ENCODE measurements at places on chromosomes 7 and 10.

DNA sequence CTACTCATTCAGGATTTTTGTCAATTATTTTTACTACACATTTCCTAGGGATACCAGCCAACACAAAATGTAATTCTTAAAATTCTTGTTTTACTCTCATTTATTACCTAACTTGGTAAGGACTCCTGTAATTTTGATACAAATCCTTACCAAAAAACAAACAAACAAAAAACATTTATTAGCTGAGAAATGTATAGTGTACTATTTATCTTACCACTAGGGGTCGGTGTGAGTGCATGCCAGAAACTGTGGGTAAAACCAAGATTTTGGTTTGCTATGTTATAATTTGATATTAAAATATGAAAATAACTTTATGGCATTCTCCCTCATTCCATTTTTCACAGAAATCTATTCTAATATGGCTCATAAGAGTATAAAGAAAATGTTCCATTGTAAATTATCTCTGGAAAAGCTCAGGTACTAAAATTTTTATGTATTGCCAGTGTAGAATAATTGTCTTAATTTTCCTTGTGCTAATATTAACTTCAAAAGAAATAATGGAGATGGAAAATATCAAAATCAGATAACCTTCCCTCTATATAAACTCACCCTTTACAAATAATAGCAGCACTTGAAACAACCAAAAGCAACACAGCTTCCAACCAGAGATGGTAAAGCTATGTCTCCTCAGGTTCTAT lies 290.8 kb upstream of the PCDH15 start:
- no peaks in the 10 kb centered on the region for H3K4me1 ChIP-seq
- H3K27ac ChIP-seq = no peak overlapping the region
- DNase-seq = no peak
- H3K4me3 ChIP-seq = no peak overlapping the region

GRCh38 chr10:9792181-9792580 lies 1225.5 kb upstream of the CELF2 start:
- no peaks in the 10 kb centered on the region for H3K36me3 ChIP-seq
- no peak for DNase-seq
- H3K4me1 ChIP-seq = no peaks in the 10 kb centered on the region
- H3K4me3 ChIP-seq = no peak overlapping the region
- no peaks in the 10 kb centered on the region for H3K27me3 ChIP-seq
- H3K27ac ChIP-seq = no peak overlapping the region

GRCh38 chr10:25561758-25562157 lies 372.3 kb upstream of the MYO3A start:
- H3K27me3 ChIP-seq = no peaks in the 10 kb centered on the region
- no peak overlapping the region for H3K4me3 ChIP-seq
- no peak overlapping the region for H3K27ac ChIP-seq
- no peaks in the 10 kb centered on the region for H3K4me1 ChIP-seq
- no peak for DNase-seq

GRCh38 chr7:100891568-100892247 lies 2.2 kb upstream of the UFSP1 start:
- H3K4me1 ChIP-seq = peaks cover 66% of the 10 kb centered on the region
- H3K27me3 ChIP-seq = peaks cover 55% of the 10 kb centered on the region
- no peak overlapping the region for H3K27ac ChIP-seq
- no peak overlapping the region for H3K4me3 ChIP-seq
- DNase-seq = no peak

GRCh38 chr7:146116521-146117222 lies at the start of gene CNTNAP2:
CNTNAP2 (plus strand) TSS chr7:146116801; CDS start chr7:146116877, 76 bp downstream.
- DNase-seq = no peak
- no peak within 1 kb of the TSS for H3K4me3 ChIP-seq
- H3K36me3 ChIP-seq = no peaks in the 10 kb centered on the region
- peaks cover 6% of the 10 kb centered on the region for H3K4me1 ChIP-seq
- no peak within 1 kb of the TSS for H3K27ac ChIP-seq

DNA sequence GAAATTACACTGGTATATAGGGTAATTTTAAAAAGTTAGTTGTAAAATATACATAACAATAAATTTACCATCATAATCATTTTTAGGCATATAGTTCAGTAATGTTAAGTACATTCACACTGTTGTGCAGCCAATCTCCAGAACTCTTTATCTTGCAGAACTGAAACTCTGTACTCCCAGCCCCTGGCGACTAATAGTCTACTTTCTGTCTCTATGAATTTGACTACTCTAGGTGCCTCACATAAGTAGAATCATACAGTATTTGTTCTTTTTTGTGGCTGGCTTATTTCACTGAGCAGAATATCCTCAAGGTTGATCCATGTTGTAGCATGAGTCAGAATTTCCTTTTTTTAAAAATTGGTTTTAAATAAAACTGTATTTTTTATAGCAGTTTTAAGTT lies 41.4 kb downstream of the NRF1 start:
- no peak overlapping the region for H3K27ac ChIP-seq
- no peak for DNase-seq
- no peak overlapping the region for H3K4me3 ChIP-seq
- peaks cover 15% of the 10 kb centered on the region for H3K36me3 ChIP-seq

DNA sequence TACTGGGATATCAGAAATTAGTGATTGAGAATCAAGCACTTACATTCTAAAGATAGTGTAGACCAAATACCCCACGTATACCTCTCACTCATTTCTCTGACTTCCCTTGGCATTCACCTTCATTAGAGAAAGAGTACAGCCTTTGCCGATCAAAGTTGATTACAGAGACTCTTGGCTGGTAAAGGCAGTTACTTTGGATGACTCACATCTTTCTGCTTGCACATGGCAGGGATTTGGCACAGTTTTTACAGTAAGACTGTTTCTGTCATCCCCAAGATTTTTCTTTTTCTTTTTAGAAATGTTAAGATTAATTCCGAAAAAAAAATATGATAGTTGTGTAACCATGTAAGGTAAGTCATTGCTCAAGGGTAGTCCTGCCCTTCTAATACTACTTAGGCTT lies 143.0 kb downstream of the TSPAN12 start:
- no peak for DNase-seq
- no peaks in the 10 kb centered on the region for H3K4me1 ChIP-seq
- H3K4me3 ChIP-seq = no peak overlapping the region
- H3K27ac ChIP-seq = no peak overlapping the region

GRCh38 chr7:142590830-142591457 lies 158.3 kb upstream of the PRSS1 start:
- no peaks in the 10 kb centered on the region for H3K27me3 ChIP-seq
- no peak overlapping the region for H3K27ac ChIP-seq
- H3K4me1 ChIP-seq = peaks cover 2% of the 10 kb centered on the region
- DNase-seq = no peak
- H3K36me3 ChIP-seq = no peaks in the 10 kb centered on the region
- H3K4me3 ChIP-seq = no peak overlapping the region

DNA sequence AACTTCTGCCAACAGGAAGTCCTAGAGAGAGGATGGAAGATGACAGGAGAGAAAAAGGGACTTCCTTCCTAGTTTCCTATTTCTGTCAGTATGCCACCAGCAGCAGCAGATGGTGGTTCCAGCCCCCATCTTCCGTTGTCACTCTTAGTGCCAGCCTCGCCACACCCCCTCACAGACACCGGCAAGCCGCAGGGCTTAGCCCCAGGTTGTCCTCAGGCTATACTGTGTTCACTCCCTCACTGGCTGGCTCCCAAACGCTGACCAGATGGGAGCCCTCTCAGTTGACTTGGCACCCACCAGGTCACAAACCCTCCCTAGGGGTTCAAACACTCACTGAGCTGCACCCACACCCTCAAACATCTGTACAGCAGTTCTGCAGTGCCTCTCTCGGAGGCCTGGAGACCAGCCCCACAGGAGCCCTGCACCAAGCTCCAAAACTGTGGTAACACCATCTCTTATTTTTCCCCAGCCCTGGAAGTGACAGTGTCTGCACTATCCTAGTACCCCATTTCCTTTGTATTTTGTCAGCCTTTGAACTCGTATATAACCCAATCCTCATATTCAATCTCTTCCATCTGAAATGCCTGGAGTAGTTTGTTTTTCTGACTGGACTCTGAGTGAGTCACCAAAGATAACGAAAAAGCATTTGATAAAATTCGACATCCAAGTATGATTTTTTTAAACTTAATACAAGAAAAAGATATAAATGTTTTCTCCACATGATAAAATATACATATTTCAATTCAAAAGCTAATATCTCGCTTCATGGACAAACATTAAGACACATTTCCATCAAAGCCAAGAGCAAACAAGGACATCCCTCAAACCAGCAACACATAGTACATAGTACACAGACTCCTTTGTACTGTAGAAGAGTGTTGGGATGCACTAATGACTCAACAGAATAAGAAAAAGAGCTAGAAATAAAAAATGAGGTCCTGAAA lies 34.5 kb downstream of the SMURF1 start:
- no peak overlapping the region for H3K4me3 ChIP-seq
- peaks cover 16% of the 10 kb centered on the region for H3K4me1 ChIP-seq
- DNase-seq = peak; percentile 6
- no peak overlapping the region for H3K27ac ChIP-seq
- no peaks in the 10 kb centered on the region for H3K27me3 ChIP-seq

DNA sequence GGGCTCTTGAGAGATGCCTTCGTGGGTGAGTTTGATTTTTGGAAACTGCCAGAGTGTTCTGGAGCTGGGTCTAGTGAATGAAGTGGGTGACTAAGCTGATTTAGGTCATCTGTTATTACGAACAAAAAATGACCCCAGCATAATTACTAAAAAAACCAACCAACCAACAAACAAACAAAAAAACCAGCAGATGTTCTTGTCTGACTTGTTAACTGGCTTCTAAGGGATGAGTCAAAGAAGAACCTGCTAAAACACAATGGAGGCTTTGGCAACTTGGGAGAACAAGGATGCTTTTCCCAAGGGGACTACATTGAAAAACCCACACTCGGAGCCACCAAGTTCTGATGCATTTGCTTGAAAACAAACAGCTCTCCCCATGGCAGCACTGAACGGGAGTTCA lies 11.5 kb downstream of the TACR2 start:
- peaks cover 21% of the 10 kb centered on the region for H3K4me1 ChIP-seq
- peaks cover 35% of the 10 kb centered on the region for H3K36me3 ChIP-seq
- no peak for DNase-seq
- no peak overlapping the region for H3K27ac ChIP-seq

GRCh38 chr10:49649936-49650723 lies 29.3 kb upstream of the C10orf53 start:
- peaks cover 4% of the 10 kb centered on the region for H3K4me1 ChIP-seq
- DNase-seq = no peak
- no peak overlapping the region for H3K27ac ChIP-seq

- no peaks in the 10 kb centered on the region for H3K27me3 ChIP-seq
- H3K36me3 ChIP-seq = no peaks in the 10 kb centered on the region
Measured at GRCh38 chr7:155893664-155894063, 81.4 kb upstream of the SHH start.

- no peak for DNase-seq
- H3K4me1 ChIP-seq = no peaks in the 10 kb centered on the region
- H3K36me3 ChIP-seq = no peaks in the 10 kb centered on the region
- H3K4me3 ChIP-seq = no peak overlapping the region
- no peak overlapping the region for H3K27ac ChIP-seq
Measured at GRCh38 chr7:112692333-112692732, 97.9 kb downstream of the TMEM168 start.

DNA sequence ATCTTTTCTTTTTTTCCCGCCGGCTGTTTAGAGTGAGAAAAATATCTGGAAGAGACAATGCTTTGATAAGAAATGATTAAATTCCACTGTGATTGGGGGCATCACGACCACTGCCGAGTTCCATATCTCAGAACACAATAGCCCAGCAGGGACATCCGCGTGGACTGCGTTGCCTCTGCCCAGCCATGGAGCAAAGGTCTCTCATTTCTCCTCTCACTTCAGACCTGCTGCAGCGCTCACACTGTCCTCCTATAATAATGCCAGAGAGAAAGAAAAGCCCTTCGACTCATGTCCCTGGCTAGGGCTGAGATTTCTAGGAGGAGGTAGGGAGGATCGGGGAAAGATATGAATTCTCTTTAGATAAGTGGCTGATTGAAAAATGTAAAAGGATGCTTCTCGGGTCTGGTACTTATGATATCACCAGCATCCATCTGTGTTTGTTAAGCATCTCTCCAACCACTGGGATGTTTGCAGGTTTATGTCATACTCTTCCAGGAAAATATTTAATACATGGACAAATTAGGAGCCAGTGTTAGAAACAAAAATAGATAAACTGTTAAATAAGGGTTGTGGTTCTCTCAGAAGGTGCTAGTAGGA lies 472.9 kb upstream of the AKR1E2 start:
- H3K27me3 ChIP-seq = no peaks in the 10 kb centered on the region
- H3K4me1 ChIP-seq = peaks cover 3% of the 10 kb centered on the region
- H3K4me3 ChIP-seq = no peak overlapping the region
- DNase-seq = no peak
- no peak overlapping the region for H3K27ac ChIP-seq

GRCh38 chr10:14554091-14554490 lies 220.6 kb downstream of the FAM107B start:
- H3K36me3 ChIP-seq = peaks cover 24% of the 10 kb centered on the region
- H3K27me3 ChIP-seq = no peaks in the 10 kb centered on the region
- peaks cover 78% of the 10 kb centered on the region for H3K4me1 ChIP-seq
- H3K4me3 ChIP-seq = peak overlapping the region; percentile 3
- H3K27ac ChIP-seq = peak overlapping the region; percentile 68
- DNase-seq = no peak

DNA sequence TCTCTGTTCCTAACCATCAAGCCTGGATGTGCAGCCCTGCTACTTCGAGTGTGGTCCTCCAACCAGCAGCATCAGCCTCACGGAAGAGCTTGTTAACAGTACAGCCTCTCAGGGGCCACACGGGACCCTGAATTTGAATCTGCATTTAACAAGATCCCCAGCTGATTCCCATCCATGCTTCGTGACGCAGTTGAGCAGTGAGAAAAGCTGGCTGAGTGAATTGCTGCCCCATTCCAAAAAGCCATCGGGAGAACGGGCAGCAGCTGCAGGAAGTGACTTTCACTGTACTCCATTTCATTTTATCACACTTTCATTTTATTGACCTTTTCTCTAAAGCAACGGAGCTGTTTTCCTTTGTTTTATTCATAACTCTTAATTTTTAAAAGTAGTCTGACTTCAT lies 22.5 kb downstream of the FAM171A1 start:
- H3K4me1 ChIP-seq = no peaks in the 10 kb centered on the region
- no peak for DNase-seq
- H3K4me3 ChIP-seq = no peak overlapping the region
- no peaks in the 10 kb centered on the region for H3K36me3 ChIP-seq

GRCh38 chr10:89944138-89944537 lies 242.7 kb downstream of the KIF20B start:
- H3K27me3 ChIP-seq = no peaks in the 10 kb centered on the region
- no peaks in the 10 kb centered on the region for H3K36me3 ChIP-seq
- no peaks in the 10 kb centered on the region for H3K4me1 ChIP-seq
- no peak overlapping the region for H3K4me3 ChIP-seq
- no peak for DNase-seq

DNA sequence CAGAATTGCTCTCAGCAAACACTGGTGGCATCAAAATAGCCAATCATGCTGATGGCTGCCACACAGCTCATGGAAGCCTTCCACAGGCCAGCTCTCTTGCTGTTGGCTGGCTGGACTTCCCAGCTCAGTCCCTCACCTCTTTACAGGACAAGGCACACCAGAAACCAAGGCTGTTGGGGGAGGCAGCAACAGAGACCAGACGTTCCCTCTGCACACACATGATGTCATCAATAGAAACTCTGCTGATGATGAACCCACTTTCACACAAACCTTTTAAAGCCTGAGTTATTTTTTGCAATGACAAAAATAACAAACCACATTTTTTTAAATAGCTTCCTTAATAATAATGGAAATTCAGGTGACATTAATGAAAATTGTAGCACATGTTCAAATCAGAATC lies 300.9 kb upstream of the C7orf33 start:
- H3K27me3 ChIP-seq = no peaks in the 10 kb centered on the region
- H3K27ac ChIP-seq = no peak overlapping the region
- no peak overlapping the region for H3K4me3 ChIP-seq
- no peaks in the 10 kb centered on the region for H3K36me3 ChIP-seq
- DNase-seq = no peak
- no peaks in the 10 kb centered on the region for H3K4me1 ChIP-seq

GRCh38 chr7:29434380-29434768 lies 129.3 kb upstream of the PRR15 start:
- H3K27ac ChIP-seq = no peak overlapping the region
- no peak overlapping the region for H3K4me3 ChIP-seq
- H3K27me3 ChIP-seq = no peaks in the 10 kb centered on the region

Measured in CD4-positive, alpha-beta T cell (primary cell).